Cortex of kidney (tissue), 1 donor: ENCODE measurements at places on chromosomes 1 and 21.

DNA sequence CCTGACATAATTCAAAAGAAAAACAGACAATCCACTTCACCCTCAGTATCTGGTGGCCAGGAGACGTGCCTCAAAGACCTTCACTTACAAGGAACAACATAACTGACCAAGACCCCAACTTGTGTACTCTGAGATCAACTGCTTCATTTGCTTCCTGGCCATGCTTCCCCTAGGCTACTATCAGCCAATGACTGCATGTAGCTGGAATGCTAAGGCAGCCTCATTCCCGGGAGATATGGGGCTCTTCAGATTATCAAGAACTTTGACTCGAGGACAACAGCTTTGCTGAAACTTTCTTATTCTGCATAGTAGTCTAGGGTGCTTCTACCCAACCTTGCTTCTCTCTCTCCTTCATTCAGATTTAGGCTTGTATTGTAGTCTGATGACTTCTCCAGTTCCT lies 11.7 kb upstream of the UCK2 start:
- no peak for DNase-seq

- no peak for DNase-seq
Measured at GRCh38 chr1:222275001-222275728, 272.7 kb downstream of the HHIPL2 start.

DNA sequence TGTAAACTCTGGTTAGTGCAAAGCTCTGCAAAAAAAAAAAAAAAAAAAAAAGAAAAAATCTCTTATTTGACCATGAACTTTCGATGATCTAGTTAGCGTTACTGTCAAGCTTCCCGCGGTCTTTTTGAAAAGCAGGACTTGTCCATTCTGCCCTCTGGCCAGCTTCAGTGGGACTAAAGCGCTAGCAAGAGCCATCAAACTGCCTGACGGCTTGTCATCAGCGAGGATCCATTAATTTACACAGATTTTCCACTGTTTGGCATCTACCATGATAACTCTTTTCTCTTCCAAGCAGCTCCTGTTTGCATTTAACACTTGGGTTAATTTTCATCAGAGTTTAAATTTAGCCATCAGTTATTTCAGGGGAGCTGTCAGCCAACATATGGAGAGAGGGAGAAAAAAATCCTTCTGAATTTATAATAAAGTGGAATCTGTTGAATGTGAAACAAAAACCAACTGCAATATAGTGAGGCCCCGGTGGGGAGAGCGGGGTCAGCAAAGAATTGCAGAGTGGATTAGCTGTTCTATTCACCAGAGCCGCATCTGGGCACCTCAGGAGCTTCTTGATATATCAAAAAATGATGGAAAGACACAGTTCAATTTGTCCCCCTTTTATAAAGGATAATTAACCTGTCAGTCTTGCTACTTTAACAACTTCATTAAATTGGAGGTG lies 298.2 kb downstream of the SPATA17 start:
- DNase-seq: no peak

DNA sequence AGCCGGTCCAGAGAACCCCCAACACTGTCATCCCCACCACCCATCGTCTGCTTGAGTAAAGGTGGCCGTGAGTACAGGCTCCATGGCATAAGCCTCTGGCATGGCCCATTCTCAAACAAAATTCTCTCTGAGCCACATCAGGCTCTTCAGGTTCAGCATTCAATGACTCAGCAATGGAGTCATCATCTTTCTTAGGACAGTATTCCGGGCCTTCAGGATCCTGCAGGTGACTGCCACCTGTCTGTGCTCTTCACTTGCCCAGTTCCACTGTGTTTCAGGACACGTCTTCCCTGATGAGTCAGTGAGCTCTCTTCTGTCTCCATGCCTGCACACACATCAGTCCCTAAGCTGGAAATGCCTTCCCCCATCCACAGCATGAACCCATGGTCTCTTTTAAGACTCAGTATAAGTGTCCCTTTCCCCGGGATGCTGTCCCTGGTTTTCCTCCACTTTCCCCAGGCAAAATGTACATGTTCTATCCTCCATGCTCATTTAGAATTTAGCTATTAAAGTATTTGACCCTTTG lies 81.1 kb upstream of the FGGY start:
- DNase-seq: no peak

DNA sequence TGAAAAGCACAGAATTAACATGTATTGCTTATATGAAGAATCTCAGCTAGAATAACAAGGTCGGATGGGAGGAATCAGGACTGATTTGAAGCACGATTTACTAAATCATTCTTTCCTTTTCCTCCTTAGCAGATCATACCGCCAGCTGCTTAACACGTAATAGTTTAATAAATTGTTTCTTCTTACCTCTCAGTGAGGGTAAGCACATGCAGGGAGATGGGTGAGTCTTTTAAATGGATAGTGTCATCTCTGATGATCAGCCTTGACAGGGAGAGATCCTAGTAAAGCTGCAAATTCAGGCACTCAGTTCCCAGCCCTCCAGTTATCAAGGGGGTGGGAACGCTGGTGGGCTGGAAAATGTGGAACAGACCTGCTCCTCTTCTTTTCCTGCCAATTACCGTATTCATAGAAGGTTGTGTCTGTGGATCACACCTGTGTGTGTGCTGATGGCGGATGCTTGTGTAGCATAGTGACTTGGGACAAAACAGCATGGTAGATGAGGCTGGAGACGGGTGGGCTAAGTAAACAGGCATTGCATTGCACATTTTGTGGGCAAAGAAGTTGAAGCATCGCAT lies 30.7 kb downstream of the NTPCR start:
- no peak for DNase-seq

- DNase-seq: no peak
Measured at GRCh38 chr21:38955495-38955894, 149.8 kb downstream of the ETS2 start.

GRCh38 chr1:170133766-170134495 lies 11.8 kb upstream of the NTMT2 start:
- DNase-seq: no peak

DNA sequence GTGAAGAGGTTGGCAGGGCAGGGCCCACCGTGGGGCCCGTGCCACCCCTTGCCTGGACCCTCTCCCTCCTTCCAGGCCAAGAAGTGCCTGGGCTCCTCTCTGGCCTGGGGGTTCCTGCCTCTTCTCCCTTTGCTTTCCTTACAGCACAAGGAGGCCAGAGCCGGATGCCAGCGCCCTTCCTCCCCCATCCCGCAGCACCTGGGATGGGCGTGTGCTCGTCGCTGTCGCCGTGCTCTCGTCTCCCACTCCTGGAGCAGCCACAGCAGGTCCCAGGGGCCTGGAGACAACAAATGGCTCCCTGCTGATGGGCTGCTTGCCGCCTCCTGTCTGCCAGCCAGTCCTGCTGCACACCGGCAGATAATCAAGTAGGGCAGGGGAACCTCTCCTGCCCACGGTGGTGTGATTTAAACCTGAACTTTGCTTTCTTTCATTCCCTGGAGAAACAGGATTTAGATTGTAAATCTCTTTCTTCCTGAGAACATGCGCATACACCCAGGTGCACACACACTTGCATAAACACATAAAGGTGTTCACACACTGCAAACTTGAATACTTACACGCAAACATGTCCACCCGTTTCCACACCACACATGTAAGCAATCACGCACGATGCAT lies 50.8 kb upstream of the POU3F1 start:
- DNase-seq: no peak

- no peak for DNase-seq
Measured at GRCh38 chr1:10045480-10046355, 13.0 kb downstream of the UBE4B start.

- DNase-seq: no peak
Measured at GRCh38 chr1:67741736-67742135, 56.7 kb downstream of the GADD45A start.
